ENCODE measurements at places on chromosomes 2 and 18.

DNA sequence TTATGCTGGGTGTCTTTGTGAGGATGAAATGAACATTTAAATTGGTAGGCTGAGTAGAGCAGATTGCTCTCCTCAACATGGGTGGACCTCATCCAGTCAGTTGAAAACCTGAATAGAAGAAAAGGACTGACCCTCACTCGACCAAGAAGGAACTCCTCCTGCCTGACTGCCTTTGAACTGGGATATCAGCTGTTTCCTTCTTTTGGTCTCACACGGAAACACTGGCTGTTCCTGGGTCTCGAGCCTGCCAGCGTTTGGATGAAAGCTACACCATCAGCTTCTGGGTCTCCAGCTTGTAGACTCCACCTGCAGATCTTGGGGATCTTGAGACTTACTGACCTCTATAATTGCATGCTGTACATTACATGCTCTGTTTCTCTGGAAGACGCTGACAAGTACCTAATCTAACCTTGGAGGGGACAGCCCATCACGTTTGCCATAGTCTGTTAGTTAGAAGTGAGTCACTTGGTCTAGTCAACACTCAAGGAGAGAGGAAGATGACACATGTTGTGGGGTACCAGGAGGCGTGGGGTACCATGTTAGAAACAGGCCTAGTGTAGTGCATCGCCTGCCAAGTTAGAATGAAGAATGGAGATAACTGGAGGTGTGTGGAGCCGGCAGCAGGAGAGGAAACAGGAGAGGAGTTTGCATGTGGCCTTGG is 267.0 kb downstream of the MREG start:
- no peak for DNase-seq

DNA sequence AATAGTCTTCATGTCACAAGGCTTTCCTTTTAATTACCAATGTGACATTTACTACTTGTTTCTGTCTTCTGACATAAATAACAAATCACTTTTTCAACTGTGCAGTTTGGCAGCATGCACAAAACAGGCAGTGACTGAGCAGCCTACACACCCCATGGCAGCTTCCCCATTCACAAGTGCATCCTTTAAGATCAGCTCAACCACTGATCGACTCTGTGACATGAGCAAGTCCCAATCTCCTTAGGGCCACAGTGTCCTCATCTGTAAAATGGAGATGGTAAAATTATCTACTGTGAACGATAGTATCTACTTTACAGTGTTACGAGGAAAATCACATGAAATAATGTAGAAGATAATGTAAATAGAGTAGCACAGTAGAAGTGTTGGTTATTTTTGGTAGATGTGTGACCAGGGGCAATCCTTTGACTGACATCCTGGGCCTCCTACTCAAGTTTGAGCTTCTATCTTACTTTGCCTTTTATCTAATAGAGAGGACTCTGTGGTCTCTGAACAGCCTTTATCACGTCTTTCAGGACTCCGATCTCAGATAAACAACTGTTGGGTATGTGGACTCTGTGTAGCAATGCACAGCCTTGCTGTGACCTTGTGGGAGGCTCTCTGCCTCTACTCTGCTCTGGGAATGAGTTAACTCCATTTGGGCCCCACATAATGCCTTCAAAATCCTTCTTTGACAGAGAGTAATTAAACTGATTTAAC is 120.6 kb downstream of the PIGN start:
- DNase-seq, result no peak

- DNase-seq, result no peak
Observed at GRCh38 chr18:57674891-57675290, 53.3 kb upstream of the NARS1 start.

- DNase-seq, result no peak
Observed at GRCh38 chr18:3704556-3705344, 254.8 kb downstream of the TGIF1 start.

- no peak for DNase-seq
Observed at GRCh38 chr18:48545757-48546321, 7.0 kb downstream of the CTIF start.

DNA sequence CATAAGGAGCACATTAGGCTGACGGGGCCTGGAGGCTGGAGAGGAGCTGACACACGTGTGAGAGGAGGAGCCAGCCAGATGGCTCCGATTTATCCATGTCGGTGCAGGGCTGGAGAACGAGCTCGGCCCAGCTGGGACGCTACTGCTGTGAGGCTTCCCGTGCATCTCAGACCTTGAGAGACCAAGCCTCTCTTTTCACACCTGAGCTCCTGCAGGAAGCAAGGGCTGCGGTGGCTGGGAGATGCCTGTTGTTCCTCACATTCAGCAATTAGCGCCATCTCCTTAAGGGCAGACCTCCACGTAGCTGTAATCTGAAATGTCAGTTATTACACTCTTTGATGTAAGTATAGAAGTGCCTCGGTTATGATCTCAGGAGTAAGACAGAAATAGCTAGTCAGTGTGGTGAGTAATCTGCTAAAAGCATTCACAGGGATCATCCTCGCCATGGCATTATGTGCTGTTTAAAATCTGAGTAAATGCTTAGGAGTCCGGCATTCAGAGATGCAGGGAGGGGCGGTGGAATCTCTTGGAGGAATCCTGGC is 107.9 kb downstream of the PRKCE start:
- DNase-seq, result no peak

DNA sequence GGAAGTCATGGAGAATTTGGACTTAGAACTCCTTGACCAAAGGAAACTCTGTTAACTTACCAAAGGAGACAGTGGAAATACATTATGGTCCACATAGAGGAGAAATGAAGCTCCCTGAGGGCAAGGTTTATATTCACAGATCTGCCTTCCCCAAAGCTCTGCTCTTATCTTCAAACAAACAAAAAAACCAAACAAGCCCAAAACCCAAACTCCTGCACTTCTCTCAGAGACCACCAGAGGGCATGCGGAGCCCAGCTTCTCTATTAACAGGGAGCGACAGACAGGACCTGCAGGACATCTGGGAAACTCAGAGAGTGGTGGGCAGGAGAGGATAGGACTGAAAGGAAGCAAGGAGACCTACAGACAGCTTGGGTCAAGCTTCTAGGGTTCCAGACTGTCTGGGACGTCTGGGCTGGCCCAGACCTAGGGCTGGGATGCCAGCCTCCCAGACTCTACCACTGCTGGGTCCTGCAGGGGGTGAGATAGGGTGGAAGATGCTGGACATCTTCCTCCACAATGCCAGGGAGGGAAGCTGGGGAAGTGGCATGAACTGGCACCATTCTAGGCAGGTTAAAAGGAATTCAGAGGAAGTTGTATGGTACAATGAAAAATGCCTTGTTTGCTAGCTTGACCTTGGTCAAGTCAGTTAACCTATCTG is 4.0 kb upstream of the WNT10A start:
- DNase-seq, result peak; percentile 82

DNA sequence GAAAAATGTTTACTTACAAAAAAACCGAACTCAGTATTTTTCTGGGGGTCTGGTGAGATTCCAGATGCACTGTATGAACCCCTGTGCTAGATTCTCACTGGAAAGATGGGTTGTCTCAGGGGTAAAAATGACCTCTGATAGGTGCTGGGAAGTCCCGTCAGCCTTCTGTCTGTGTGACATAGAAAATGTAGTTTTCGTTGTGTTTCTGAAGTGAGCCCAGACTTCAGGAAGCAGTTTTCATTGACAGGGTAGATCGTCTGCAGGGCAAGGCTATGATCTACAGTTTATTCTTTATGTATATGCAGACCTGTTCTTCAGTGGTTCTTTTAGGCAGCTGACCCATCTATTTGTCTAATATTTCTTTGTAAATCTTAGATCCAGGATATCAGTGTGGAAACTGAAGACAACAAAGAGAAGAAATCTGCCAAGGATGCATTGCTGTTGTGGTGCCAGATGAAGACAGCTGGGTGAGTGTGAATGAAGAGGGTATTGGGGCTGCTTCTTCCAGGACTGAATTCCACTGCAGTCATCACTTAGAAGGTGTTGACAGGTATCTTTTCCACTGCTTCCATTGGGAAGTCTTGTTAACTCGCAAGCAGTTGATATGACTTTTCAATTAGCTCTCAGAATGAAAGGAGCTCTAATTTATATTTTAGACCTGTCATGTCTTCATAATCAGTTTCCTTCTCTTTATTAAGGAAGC is 107.5 kb upstream of the EML6 start:
- no peak for DNase-seq

- no peak for DNase-seq
Observed at GRCh38 chr18:56807901-56808300, 156.7 kb downstream of the WDR7 start.

All from Calu3 (cell line).